ENCODE measurements at places on chromosomes 5 and 9.
A peak's percentile ranks its signal among the peaks of the same experiment; 100 is the strongest.

- DNase-seq = no peak
Observed at GRCh38 chr5:153753645-153754432, 263.4 kb downstream of the GRIA1 start.

GRCh38 chr9:93288341-93288740 lies 104.4 kb downstream of the WNK2 start:
- DNase-seq = no peak

GRCh38 chr9:99607842-99608448 lies 213.7 kb upstream of the NR4A3 start:
- DNase-seq = no peak

- no peak for DNase-seq
Observed at GRCh38 chr5:87887247-87887646, 381.4 kb downstream of the TMEM161B start.

GRCh38 chr5:180117000-180117725 lies 45.6 kb upstream of the RNF130 start:
- no peak for DNase-seq

DNA sequence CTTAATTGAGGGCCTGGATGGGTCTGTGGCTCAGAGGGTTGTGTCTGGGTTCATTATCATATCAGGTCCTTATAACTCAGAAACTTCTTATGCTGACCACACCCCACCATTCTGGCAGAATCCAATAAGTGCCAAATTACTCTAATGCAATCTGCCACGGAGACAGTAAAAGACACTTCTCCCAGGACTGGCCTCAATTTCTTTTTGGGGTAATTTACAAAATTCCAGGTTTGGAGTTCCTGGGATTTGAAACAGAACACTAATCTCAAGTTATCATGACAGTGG lies 187.8 kb downstream of the GNAQ start:
- DNase-seq = no peak

DNA sequence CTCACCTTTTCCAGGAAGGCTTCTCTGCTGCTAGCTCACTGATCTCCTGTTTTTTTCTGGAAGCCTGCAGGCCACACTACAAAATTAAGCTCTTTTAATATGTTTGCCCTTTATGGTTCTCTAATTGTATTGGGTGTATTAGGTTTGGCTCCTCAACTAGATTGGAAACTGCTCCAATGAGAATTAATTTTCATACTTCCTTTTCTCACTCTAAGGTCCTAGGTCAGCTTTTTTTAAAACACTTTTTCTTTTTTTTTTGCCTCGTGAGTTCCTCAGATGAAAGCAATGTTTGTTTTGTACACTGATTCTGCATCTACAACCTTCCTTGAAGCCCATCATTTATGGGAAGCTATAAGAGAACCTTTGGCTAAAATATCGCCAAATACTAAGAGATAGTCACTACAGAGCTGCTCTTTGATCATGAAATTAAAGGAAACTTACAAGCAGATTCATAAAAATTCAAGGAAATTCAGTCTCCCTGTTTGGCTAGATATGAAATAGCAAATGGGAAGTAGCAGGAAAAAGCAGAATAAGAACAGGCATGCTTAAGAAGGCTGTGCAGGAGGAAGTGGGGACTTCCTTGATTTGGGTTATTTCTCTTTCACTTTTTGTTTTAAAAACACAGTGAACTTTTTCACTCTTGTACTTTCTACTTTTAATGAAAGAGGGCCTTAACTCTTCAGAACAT lies 55.2 kb upstream of the FYB1 start:
- no peak for DNase-seq

- no peak for DNase-seq
Observed at GRCh38 chr5:106121972-106122605, 1548.6 kb downstream of the EFNA5 start.

GRCh38 chr5:143024228-143024920 lies 254.2 kb downstream of the ARHGAP26 start:
- no peak for DNase-seq

- DNase-seq = no peak
Observed at GRCh38 chr5:141613344-141613743, 5.5 kb downstream of the DIAPH1 start.

DNA sequence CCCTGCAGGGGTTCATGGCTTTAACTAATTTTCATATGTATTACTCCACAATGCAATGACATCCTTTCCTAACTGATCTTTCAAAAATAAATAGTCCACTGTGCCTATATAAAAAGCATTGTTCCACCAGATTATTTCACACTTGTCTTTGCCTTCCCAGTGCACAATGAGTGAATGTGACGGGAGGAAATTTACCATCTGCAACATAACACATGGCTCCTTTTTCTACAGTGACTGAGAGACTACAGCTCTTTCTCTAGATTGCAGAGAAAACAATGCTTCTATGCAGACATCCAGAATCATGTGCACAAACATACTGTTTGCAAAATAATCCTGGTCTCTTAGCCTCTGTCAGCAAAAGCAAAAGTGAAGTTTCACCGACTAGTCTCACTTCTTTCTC lies 483.7 kb upstream of the PIK3R1 start:
- DNase-seq = no peak

- peak; percentile 33 for DNase-seq
Observed at GRCh38 chr5:172479034-172479783, 24.9 kb upstream of the SH3PXD2B start.

GRCh38 chr5:142717582-142718215 lies 31.8 kb upstream of the FGF1 start:
- DNase-seq = no peak

DNA sequence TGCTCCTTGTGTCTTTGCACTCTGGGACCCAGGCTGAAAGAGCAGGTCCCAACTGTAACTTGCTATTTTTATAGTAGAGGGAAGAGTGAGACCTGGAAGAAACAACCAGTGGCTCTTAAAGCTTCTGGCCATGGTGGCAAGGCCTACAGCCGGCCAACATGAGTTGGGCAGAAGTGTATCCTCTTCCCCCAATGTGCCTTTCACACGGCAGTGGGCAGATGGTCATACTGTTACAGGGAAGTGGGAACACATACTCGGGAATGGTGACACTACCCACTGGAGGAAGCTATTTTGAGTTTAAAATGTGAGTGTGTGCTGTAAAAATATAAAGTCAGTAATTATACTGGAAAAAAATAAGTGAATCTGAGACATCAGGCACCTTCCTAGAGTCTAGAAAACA lies 116.0 kb downstream of the MVB12B start:
- no peak for DNase-seq

DNA sequence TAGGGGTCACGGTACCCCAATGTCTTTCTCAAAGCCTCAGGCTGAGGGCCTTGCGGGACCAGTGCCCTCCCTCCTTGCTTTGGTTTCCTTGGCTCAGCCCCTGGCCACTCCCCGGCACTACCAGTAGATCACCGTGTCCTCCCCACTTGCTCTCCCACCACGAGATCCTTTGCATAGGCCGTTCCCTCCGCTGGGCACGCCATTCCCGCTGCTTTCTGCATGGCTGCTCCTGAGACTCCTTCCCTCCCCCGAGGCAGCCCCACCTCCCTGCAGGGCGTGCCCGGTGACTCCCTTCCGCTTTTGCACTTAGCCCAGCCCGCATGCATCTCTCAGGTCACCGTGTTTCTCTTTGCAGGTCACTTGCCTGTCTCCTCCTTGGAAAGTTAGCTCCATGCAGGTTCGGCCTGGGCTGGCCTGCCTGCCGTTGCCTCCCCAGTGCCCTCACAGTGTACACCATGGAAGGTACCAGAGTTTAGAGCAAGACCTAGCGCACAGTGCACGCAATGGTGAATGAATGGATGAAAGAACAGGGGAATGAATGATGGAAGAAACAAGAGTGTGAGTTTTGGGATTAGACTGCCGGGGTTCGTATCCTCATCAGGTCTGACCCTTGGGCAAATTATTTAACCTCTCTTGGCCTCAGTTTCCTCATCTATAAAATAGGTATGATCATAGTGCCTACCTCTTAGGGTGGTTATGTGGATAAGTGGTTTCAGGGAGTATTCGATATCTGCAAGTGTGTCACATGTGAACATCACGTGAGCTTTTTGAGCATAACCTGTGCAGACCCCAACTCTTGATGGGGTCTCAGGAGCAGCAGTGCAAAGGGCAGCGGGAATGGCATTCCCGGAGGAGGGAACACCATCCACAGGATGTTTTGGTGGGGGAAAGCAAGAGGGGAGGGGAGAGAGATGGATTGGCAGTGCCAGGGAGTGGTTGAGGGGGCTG lies 214.3 kb downstream of the C9orf50 start:
- no peak for DNase-seq

- DNase-seq = no peak
Observed at GRCh38 chr9:10168241-10168640, 444.6 kb downstream of the PTPRD start.

GRCh38 chr5:1594357-1595106 lies 70.8 kb upstream of the LPCAT1 start:
- DNase-seq = peak; percentile 54

- DNase-seq = no peak
Observed at GRCh38 chr9:133870598-133871595, 121.2 kb downstream of the VAV2 start.

- DNase-seq = no peak
Observed at GRCh38 chr5:180018347-180019060, 53.1 kb downstream of the RNF130 start.

- no peak for DNase-seq
Observed at GRCh38 chr5:69160651-69161050, 6.3 kb upstream of the CCNB1 start.

DNA sequence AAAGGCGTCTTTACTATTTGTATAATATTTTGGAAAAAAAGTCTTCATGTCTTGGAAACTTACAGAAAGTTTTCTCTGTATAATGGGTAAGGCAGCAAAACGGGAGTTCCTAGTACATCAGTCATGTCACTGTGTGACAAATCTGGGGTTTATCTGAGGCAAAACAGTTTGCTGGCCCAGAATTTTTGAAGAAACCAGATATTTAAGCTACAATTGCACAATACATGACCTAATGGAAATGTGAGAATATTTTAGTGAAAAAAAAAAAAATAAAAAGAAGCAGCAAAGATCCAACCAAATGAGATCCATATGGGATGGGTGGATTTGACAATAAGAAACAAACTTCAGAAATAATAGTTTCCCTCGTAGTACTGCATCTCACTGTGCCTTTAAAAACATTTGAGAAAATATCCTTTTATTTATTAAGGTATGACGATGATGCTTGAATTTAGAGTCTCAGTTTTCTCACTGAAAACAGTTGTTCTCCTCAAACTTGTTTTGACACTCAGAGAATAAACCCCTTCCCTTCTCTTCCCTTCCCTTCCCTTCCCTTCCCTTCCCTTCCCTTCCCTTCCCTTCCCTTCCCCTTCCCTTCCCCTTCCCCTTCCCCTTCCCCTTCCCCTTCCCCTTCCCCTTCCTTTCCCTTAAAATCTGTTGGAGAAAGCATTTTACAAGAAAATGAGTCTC lies 180.5 kb upstream of the TUT7 start:
- DNase-seq = no peak

GRCh38 chr5:8906303-8906967 lies 639.4 kb downstream of the SEMA5A start:
- no peak for DNase-seq

GRCh38 chr9:124477211-124477647 lies 27.0 kb downstream of the ADGRD2 start:
- no peak for DNase-seq

GRCh38 chr5:1093361-1093760 lies 18.5 kb downstream of the SLC12A7 start:
- no peak for DNase-seq

GRCh38 chr9:534886-535285 lies 306.6 kb upstream of the DMRT1 start:
- DNase-seq = no peak

DNA sequence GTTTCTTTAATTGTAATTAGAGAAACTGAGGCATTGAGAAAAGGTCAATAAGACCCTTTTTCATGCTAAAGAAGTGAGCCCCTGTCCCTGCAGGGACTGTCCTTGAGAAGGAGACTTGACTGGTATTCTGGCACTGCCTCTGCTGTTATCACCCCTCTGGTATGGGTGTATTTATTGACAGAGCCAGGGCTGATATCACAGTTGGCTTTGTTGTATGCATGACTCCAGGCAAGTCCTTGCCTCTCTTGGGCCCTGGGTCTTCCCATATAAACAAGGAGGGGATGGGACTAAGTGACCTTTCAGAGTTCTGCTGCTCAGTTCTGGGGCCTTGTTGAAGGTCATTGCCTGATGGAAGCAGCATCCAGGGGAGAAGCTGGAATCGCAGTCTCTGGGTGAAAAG lies 71.8 kb upstream of the PPARGC1B start:
- no peak for DNase-seq

- no peak for DNase-seq
Observed at GRCh38 chr9:35791297-35791921, at the start of gene NPR2. NPR2 (plus strand) TSS chr9:35791591; CDS start chr9:35792409, 818 bp downstream.

DNA sequence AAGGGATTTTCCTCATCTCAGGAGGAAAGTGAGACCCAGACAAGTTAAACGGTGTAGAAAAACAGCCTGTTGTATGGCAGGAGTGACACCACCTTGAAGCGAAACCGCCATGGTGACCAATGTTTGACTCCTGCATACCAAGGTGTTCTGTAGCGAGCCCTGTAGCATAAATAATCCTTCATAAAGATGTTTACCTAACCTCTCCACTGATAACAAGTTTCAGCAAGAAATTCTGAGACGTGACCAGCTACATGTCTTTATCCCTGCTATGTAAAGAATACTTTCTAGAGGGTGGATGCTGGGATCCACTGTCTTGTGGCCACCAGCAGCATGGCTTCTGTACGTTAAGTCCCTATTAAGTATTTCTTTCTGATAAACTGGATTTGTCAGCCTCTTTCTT lies 148.1 kb downstream of the MPDZ start:
- no peak for DNase-seq

GRCh38 chr5:72511366-72511765 lies 4.2 kb upstream of the ZNF366 start:
- DNase-seq = no peak

DNA sequence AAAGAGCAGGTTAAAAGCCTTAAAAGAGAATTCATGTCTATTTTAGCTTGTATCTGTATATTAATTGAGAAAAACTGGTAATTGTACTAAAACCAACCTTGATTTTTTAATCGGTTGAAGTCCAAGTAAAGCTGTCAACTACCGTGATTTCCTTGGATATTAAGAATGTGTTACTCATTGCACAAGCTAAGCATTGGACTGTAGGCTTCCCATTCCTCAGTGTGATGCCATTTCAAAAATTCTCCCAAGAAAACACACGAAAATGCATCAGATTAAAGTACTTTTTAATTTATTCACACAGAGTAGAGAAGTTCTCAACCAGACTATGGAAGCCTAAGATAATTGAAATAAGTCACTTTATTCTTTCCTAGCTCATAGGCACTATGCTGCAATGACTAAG lies 761.4 kb upstream of the TYRP1 start:
- no peak for DNase-seq

- DNase-seq = no peak
Observed at GRCh38 chr5:74877624-74878304, 11.6 kb upstream of the FAM169A start.

DNA sequence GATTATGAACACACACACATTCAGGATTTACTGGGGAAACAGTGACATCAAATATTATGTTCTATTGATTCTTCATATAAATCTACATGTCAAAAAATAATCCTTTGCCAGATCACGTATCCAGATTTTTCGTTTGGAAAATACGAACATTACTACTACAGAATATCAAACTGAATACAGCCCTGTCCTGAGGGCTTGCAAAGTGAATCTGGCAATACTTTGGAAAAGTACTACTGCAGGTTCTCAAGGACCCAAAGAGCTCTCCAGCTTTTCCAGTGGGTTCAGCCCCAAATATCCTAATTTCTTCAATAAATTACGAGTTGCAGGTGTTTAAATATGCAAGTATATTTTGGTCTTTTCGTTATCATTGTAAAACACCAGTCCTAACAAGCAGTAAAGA lies 411 bp upstream of the NDUFS4 start:
- DNase-seq = no peak

GRCh38 chr5:170348137-170348633 lies 41.0 kb downstream of the KCNMB1 start:
- DNase-seq = no peak

Measured in activated T-cell treated with anti-CD3 and anti-CD28 coated beads for 4 hours (primary cell).